Immature natural killer cell (primary cell): ENCODE measurements at places on chromosomes 4 and X. TPM values are rescaled to one million over a fixed set of nuclear protein-coding genes. Genes with fewer than 3 reads are reported as not detected.
A peak's percentile ranks its signal among the peaks of the same experiment; 100 is the strongest.

DNA sequence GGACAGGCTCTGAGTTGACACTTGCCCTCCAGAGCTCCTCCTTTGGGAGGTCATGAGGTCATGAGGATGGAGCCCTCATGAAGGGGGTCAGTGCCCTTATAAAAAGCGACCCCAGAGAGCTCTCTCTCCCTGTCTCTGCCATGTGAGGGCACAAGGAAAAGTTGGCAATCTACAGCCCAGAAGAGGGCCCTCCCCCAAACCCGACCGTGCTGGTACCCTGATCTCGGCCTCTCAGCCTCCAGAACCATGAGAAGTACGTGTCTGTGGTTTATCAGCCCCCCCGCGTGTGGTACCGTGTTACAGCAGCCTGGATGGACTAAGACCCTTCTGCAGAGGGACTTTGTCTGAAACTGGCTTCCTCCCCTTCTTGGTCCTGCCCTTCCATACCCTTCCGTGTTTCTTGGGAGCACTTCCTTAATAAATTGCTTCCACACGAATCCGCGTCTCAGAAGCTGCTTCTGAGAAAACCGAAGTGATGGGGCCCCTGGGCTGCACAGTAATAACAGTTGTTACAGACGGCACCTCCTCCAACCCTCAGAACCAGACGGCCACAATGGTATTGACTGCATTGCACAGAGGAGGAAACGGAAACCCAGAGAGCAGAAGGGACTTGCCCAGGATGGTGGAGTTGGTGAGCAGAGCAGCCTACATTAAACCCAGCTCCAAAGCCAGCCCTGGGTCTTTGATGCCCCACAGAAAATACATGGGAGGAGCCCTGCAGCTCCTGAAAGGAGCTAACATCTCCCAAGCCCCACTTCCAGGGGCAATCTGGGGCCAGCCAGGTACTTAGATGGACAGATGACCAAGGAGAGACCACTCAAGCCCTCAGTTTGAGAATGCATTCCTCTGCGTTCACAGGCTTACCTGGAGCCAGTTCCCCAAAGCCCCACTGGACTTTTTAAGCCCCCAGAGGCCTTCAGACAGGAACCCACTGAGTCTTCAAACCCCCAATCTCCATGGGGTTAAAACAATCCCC is 242.7 kb downstream of the BCOR start:
- H3K4me3 ChIP-seq = peak overlapping the region; percentile 79
- peaks cover 70% of the 10 kb centered on the region for H3K4me1 ChIP-seq
- H3K27me3 ChIP-seq = peaks cover 7% of the 10 kb centered on the region
- H3K27ac ChIP-seq = peak overlapping the region; percentile 99
- peak; percentile 87 for DNase-seq

DNA sequence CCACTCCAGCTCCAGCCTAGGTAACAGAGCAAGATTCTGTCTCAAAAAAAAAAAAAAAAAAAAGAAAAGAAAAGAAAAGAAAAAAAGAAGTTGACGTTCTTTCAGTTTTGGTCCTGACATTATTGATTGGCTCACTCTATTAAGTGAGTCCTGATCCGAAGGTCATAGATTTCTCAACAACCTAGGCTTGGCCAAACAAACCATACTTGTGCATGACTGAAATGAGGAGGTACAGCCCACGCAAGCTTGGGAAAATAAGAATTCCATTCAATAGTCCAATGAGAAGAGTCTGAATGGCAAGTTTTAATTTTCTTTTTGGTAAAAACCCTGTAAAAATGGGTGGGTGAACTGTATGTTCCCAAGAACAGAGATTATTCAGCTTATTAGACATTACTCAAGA is 3.2 kb upstream of the ETNPPL start:
- H3K4me3 ChIP-seq = no peak overlapping the region
- peaks cover 15% of the 10 kb centered on the region for H3K4me1 ChIP-seq
- H3K27ac ChIP-seq = no peak overlapping the region
- no peaks in the 10 kb centered on the region for H3K36me3 ChIP-seq

- H3K4me1 ChIP-seq = peaks cover 36% of the 10 kb centered on the region
- H3K27ac ChIP-seq = no peak overlapping the region
- no peaks in the 10 kb centered on the region for H3K36me3 ChIP-seq
- H3K4me3 ChIP-seq = no peak overlapping the region
Observed at GRCh38 chrX:9647431-9647830, 118.2 kb downstream of the GPR143 start.

GRCh38 chrX:131752493-131753198 is 208.8 kb downstream of the OR13H1 start:
- H3K4me3 ChIP-seq = no peak overlapping the region
- H3K27ac ChIP-seq = peak overlapping the region; percentile 93
- DNase-seq = peak; percentile 78
- H3K27me3 ChIP-seq = no peaks in the 10 kb centered on the region
- no peaks in the 10 kb centered on the region for H3K36me3 ChIP-seq

- H3K4me3 ChIP-seq = no peak overlapping the region
- peaks cover 4% of the 10 kb centered on the region for H3K27me3 ChIP-seq
- H3K36me3 ChIP-seq = no peaks in the 10 kb centered on the region
- no peak for DNase-seq
Observed at GRCh38 chrX:40343319-40343718, 237.5 kb upstream of the ATP6AP2 start.

The PROM1 gene
- not detected for polyA plus RNA-seq

The TRAPPC11 gene
- 20.0 TPM for polyA plus RNA-seq

The APELA gene
- polyA plus RNA-seq = not detected
